ENCODE measurements at places on chromosomes 1 and 21.

DNA sequence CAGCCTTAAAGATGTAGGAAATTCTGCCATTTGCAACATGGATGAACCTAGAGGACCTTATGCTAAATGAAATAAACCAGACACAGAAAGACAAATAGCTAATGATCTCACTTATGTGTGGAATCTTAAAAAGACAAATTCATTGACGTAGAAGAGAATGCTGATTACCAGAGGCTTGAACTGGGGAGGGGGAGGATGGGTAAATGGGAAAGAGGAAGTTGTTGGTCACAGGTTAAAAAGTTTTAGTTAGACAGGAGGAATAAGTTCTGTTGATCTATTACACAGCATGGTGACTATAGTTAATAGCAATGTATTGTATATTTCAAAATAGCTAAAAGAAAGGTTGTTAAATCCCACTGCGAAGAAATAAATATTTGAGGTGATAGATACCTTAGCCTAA, 62.8 kb downstream of the PKN2 start:
- peaks cover 9% of the 10 kb centered on the region for H3K4me1 ChIP-seq
- H3K27me3 ChIP-seq, result no peaks in the 10 kb centered on the region
- H3K4me3 ChIP-seq, result no peak overlapping the region
- DNase-seq, result no peak
- peaks cover 30% of the 10 kb centered on the region for H3K36me3 ChIP-seq
- H3K27ac ChIP-seq, result no peak overlapping the region

DNA sequence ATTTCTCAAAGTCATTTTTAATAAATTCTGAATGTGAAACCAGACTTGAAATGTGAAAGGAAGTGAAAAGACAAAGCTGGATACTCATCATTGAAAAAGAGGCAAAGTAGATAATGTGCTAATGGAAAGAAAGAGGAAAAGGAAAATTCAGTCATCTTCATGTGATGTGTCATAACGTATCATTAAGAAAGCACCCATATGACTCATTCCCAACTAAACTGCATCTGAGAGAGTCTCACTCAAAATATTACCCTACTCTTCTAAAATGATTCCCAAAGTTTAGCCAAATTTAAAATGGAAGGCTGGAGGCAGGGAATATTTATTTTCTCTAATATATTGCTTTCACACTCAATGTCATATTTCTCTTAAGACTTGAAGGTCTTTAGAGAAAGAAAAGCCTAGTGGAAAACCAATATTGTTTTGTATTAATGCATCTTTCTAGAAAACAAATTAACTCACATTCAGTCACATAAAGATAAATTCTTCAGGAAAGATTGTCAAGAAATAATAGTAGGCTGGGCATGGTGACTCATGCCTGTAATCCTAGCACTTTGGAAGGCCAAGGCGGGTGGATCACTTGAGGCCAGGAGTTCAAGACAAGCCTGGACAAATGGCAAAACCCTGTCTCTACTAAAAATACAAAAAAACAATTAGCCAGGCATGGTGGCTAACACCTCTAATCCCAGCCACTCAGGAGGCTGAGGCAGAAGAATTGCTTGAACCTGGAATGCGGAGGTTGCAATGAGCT, 129.9 kb downstream of the SLC30A10 start:
- H3K36me3 ChIP-seq, result no peaks in the 10 kb centered on the region
- DNase-seq, result no peak
- no peaks in the 10 kb centered on the region for H3K4me1 ChIP-seq
- no peak overlapping the region for H3K4me3 ChIP-seq
- no peak overlapping the region for H3K27ac ChIP-seq

- no peak overlapping the region for H3K4me3 ChIP-seq
- no peak overlapping the region for H3K27ac ChIP-seq
- no peaks in the 10 kb centered on the region for H3K36me3 ChIP-seq
- DNase-seq, result no peak
- H3K4me1 ChIP-seq, result no peaks in the 10 kb centered on the region
Observed at GRCh38 chr1:159895286-159895685, 4.7 kb downstream of the CFAP45 start.

DNA sequence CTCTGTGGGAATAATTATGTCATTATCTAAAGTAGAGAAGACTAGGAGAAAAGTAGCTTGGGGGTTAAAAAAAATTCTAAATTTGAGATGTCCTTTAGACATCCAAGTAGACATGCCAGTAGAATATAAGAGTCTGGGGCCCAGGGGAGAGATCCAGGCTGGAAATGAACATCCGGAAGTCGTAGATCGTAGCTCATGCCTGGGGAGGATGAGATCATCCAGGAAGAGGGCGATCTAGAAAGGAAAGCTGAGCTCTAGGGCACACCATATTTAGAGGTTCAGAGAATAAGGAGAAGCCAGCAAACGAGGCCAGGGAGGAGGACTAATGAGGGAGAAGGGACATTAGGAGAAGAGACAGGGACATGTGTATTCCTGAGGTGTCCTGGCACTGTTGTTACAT, 12.2 kb downstream of the NGF start:
- no peak overlapping the region for H3K4me3 ChIP-seq
- H3K27me3 ChIP-seq, result peaks cover 28% of the 10 kb centered on the region
- DNase-seq, result no peak
- H3K27ac ChIP-seq, result no peak overlapping the region
